Smooth muscle cell of trachea (primary cell): ENCODE measurements at places on chromosomes 4 and X. TPM values are rescaled to one million over a fixed set of nuclear protein-coding genes. Genes with fewer than 3 reads are reported as not detected.

FGFR3 gene
- 0.33 and 0.44 TPM in 2 replicates for total RNA-seq

OTUD6A gene
- not detected in 2 replicates for total RNA-seq

PNMA6A gene
- total RNA-seq, result 5.5 and 8.1 TPM in 2 replicates

MAMLD1 gene
- 1.3 TPM in 2 replicates for total RNA-seq

NAP1L2 gene
- total RNA-seq, result 1.5 and 3.1 TPM in 2 replicates

CYLC1 gene
- total RNA-seq, result not detected in 2 replicates

NPY1R gene
- not detected in 2 replicates for total RNA-seq

RHOH gene
- total RNA-seq, result not detected in 2 replicates

FAM47E gene
- total RNA-seq, result under 0.01 and 1.3 TPM in 2 replicates

FGB gene
- total RNA-seq, result not detected in 2 replicates

MAGEC3 gene
- not detected in 2 replicates for total RNA-seq

TLR2 gene
- total RNA-seq, result 0.50 and 0.58 TPM in 2 replicates

SERTM2 gene
- under 0.01 TPM in 1 of 2 replicates, not detected in the other for total RNA-seq

STAP1 gene
- not detected in 2 replicates for total RNA-seq

HS3ST1 gene
- total RNA-seq, result under 0.01 TPM in 1 of 2 replicates, not detected in the other

GIMD1 gene
- total RNA-seq, result not detected in 2 replicates

MAGEA9B gene
- total RNA-seq, result not detected in 2 replicates

RLIM gene
- 54.4 and 66.3 TPM in 2 replicates for total RNA-seq

PIGA gene
- total RNA-seq, result 3.1 and 7.1 TPM in 2 replicates

F8A2 gene
- 1.7 TPM in 1 of 2 replicates, not detected in the other for total RNA-seq

RAB33A gene
- total RNA-seq, result 1.3 and 3.8 TPM in 2 replicates

MAGEA11 gene
- total RNA-seq, result under 0.01 TPM in 1 of 2 replicates, not detected in the other

NLGN3 gene
- 1.3 and 2.3 TPM in 2 replicates for total RNA-seq

MED28 gene
- total RNA-seq, result 10.9 and 12.9 TPM in 2 replicates

SASH3 gene
- not detected in 2 replicates for total RNA-seq

TAF7L gene
- 0.50 and 0.58 TPM in 2 replicates for total RNA-seq

MAGEB10 gene
- 0.17 TPM in 1 of 2 replicates, not detected in the other for total RNA-seq

RAI2 gene
- total RNA-seq, result 2.2 and 5.8 TPM in 2 replicates

H2BW2 gene
- total RNA-seq, result under 0.01 TPM in 1 of 2 replicates, not detected in the other

CLDN22 gene
- not detected in 2 replicates for total RNA-seq
